ENCODE measurements at places on chromosomes 4 and X. TPM values are rescaled to one million over a fixed set of nuclear protein-coding genes. Genes with fewer than 3 reads are reported as not detected.

- DNase-seq = no peak
Observed at GRCh38 chr4:35539404-35540055, 704.8 kb downstream of the ARAP2 start.

- peak; percentile 51 for DNase-seq
Observed at GRCh38 chr4:111213531-111213930, 590.7 kb upstream of the PITX2 start.

DNA sequence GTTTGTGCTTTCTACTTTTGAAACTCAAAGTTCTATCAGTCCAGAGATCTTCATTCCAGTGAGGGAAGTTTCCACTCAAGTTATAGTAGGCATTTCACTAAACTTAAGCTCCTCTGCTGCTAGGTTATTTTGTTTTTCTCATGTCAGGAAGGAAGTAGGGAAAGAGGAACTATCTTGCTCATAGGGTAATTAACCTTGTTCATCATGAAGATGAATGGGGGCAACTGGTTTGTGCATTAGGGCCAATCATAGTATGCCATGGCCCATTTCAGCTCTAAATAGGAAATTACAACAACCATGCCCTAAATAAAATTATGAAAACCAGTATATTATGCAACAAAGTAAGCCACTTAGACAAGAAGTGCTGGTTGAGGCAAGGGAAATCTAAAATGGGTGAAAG is 804.7 kb upstream of the NDST4 start:
- no peak for DNase-seq

- no peak for DNase-seq
Observed at GRCh38 chrX:78979789-78980464, 34.7 kb downstream of the P2RY10 start.

DNA sequence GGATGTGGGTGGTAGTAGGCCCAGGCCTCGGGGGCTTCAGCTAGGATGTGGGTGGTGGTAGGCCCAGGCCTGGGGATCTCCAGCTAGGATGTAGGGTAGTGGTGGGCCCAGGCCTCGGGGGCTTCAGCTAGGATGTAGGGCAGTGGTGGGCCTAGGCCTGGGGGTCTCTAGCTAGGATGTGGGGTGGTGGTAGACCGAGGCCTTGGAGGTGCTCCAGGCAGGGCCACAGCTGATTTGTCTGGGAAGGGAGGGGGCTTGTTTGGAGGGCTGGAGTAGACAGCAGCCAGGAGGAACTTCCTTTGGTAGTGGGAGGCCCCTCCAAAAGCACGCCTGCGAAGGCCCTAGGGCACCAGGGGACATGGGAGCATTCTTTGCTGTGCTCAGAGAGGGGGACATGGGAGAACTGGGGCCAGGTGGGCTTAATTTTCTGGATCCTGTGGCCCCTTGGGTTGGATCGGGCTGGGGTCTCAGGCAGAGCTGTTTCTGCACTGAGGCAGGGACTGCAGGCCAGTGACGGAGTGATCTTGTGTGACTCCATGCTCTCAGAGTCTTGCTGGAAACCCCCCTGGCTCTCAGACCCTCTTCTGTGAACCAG is 3.3 kb upstream of the SPON2 start:
- no peak for DNase-seq

DNA sequence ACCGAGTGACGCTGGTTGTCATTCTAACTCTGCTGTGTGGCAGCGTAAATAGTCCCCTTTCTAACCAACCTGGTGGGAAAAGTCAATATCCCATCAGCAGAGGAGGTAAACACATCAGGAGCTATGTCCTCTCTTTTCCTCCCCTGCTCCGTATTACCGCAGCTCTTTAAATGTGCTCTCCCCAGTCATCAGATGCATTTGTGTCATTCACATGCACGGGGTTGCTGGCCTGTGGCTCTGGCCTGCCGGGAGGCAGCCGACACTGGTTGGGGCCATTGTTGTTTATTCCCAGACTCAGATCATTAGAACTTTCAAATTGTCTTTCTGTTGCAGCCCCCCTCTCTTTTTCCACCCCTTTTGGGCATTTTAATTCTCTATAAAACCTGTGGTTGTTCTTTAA is 21.9 kb downstream of the ARX start:
- DNase-seq = no peak

DNA sequence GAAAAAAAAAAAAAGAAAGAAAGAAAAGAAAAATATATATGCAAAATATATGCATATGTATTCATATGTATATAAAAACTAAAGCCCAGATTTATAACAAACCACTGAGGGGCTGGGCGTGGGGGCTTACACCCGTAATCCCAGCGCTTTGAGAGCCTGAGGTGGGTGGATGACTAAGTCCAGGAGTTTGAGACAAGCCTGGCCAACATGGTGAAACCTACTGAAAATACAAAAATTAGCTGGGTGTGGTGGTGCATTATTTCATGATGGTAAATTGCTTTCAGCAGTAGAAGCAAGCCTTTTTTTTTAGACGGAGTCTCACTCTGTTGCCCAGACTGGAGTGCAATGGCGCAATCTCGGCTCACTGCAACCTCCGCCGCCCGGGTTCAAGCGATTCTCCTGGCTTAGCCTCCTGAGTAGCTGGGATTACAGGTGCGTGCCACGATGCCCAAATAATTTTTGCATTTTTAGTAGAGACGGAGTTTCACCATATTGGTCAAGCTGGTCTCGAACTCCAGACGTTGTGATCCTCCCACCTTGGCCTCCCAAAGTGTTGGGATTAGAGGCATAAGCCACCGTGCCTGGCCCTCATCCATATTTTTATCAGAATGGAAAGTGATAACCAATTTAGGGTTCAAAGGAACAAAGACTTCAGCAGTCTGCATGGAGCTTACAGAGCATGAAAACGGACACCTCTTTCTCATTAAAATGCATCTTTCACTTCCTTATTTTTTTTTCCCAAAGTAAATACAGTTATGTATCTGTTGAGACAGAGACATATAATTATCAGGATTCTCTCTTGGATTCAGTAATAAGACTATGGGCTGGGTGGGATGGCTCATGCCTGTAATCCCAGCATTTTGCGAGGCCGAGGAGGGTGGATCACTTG is 27.7 kb upstream of the MOB1B start:
- no peak for DNase-seq

DNA sequence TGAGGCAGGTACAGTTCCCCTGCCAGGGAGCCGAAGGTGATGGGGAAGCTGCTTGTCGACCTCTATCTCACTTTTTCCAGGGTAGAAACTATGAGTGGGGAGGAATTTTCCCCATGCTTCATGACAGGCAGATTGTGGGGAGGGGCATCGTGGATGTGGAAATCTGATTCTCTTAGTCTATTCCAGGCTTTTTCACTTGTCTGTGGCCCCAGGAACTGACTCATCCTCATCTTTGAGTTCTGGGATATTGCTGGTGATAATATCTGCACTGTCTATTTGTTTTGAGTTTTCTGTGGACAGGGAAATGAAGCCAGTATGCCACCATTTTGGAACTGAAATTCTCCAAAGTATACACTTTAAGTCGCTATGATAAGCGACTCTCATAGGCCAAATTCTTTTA is 7.6 kb upstream of the TLR2 start:
- no peak for DNase-seq

DNA sequence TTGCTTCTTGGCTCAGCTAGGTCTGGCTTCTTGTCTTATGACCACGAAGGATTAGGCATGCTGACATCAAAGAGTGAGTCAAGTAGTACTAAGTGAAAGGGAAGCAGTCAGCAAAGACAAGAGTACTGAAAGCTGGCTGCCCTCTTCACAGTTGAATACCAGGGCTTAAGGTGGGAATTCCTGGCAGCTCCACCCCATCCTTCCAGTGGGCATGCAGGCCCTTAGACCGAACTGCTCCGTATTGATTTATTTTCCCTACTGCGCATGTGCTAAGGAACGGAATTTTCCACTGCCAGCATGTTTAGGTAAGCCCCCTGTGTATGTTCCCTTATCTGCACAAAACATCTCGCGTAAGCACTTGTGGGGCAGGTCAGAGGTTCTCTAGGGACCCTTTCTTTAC is 2320.1 kb downstream of the ARAP2 start:
- peak; percentile 9 for DNase-seq

- no peak for DNase-seq
Observed at GRCh38 chrX:118108304-118108703, 8.3 kb downstream of the KLHL13 start.

GRCh38 chrX:70455366-70456202 is 10.9 kb downstream of the DLG3 start:
- DNase-seq = no peak

DNA sequence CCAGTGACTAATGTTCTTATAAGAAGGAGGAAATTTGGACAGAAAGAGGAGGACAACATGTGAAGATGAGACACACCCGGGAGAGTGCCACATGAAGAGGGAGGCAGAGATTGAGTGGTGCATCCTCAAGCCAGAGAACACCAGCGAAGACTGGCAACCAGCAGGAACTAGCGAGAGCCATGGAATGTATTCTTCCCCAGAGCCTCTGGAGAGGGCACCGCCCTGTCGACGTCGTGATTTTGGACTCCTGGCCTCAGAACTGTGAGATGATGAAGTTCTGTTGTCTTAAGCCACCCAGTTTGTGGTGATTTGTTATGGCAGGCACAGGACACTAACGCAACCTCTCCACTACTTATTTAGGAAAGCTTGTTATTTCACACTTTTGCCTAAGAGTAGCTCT is 196.0 kb upstream of the TLL1 start:
- no peak for DNase-seq

Gene TCEAL7
- polyA plus RNA-seq = 10.2 TPM
